ENCODE measurements at places on chromosomes 4 and X. TPM values are rescaled to one million over a fixed set of nuclear protein-coding genes. Genes with fewer than 3 reads are reported as not detected.

Gene ARHGAP4
- 5.9 TPM for total RNA-seq

DNA sequence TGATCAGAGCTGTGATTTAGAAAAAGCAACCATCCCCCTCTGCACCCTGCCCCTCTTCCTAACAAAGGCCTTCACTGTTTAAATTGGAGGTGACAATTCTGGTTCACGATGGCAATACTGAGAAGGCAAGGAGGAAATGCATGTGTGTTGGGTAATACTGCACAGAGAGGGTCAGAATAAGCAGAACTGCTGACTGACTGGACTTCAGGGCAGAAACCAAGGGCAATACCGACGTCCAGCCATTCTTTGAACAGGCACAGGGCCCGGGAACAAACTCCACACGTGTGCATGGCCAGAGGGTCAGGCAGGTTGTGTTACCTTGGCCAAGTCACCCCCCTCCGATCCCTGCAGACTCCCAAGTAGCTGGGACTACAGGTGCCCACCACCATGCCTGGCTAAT is 6.0 kb downstream of the ACSL1 start:
- no peaks in the 10 kb centered on the region for H3K4me1 ChIP-seq
- no peak overlapping the region for H3K4me3 ChIP-seq

GRCh38 chr4:139229534-139230039 is 50.4 kb downstream of the MGARP start:
- H3K4me1 ChIP-seq = no peaks in the 10 kb centered on the region
- no peak for DNase-seq
- no peak overlapping the region for H3K27ac ChIP-seq
- no peaks in the 10 kb centered on the region for H3K27me3 ChIP-seq
- H3K36me3 ChIP-seq = no peaks in the 10 kb centered on the region

DNA sequence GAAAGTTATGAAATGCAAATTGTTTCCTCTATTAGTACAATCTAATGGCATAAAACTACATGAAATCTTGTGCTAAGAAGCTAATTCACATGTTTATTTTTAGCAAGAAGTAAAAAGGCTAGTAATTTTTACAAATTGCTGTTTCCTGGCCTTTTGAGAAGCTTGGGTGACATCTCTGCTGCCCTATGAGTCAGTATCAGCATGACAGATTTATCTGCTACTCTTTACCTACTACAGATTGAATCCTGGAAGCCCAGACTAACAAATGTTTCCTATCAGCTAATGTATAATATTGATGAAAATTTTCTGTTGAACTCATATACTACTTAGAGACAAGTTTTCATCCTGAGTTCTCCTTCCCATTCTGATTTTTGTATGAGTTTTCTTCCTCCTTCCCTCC is 232.4 kb downstream of the DCTD start:
- no peaks in the 10 kb centered on the region for H3K36me3 ChIP-seq
- no peaks in the 10 kb centered on the region for H3K4me1 ChIP-seq
- H3K27ac ChIP-seq = no peak overlapping the region
- H3K4me3 ChIP-seq = no peak overlapping the region
- H3K27me3 ChIP-seq = no peaks in the 10 kb centered on the region

DNA sequence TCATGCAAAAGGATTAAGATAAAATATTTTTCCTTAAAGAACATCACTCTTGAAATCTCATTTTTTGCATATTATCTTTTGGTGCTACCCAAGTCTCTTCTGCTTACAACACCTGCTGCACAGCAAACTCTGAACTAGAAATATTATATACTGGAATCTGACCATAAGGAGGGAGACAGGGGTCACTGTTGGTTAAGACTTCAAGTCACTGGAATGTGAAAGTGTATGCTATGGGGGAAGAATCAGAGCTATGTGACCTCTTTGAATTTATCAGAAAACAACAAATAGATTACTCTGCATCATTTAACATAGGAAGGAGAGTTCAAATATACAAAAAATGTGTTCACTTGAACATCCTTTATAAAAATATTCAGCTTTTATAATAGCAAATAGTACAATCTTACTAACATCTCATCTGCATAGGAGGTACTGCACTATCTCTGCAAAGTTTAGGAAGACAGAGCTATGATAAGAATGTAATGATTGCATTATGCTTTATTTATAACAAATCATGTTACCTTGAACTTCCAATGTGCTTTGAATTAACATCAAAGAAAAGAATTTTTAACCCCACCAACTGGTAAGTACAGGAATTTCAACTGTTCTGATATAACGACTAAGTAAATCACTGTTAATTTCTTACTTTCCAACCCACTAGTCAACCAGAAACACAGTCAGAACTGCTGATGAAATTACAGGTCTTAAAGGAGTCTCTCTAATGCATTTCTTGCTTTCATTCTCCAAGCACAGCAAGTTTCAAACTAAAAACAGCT is 69.8 kb downstream of the ZNF827 start:
- no peak for DNase-seq
- no peak overlapping the region for H3K27ac ChIP-seq

GRCh38 chrX:55489314-55490009 is at the start of gene USP51:
Gene USP51 (minus strand): TSS chrX:55489848. CDS start chrX:55488939, 909 bp downstream.
- H3K27me3 ChIP-seq = no peaks in the 10 kb centered on the region
- peak within 1 kb of the TSS; percentile 73 for H3K27ac ChIP-seq
- H3K4me3 ChIP-seq = peak within 1 kb of the TSS; percentile 62
- peak; percentile 54 for DNase-seq
- no peaks in the 10 kb centered on the region for H3K4me1 ChIP-seq
- no peaks in the 10 kb centered on the region for H3K36me3 ChIP-seq

DNA sequence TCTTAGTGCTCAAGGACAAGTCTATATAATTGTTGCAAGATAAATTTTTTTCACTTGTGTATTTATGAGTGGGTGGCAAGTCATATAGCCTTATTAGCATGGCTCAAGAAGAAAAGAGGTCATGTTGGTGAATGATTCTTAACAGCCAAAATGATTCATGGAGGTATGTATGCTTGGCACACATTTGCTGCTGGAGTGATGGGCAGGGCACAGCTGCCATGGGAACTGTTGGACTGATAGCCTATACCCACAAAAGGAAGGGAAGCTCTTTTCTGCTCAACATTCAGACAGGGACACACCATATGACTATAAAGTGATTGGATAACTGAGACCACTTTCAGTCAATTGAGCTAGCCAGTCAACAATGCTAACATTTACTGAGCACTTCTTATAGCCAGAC is 46.8 kb upstream of the PITX2 start:
- no peaks in the 10 kb centered on the region for H3K4me1 ChIP-seq
- no peak for DNase-seq
- no peaks in the 10 kb centered on the region for H3K27me3 ChIP-seq
- no peak overlapping the region for H3K27ac ChIP-seq
- H3K4me3 ChIP-seq = no peak overlapping the region
